ELF-1 (cell line): ENCODE measurements at places on chromosomes 1 and 21.

DNA sequence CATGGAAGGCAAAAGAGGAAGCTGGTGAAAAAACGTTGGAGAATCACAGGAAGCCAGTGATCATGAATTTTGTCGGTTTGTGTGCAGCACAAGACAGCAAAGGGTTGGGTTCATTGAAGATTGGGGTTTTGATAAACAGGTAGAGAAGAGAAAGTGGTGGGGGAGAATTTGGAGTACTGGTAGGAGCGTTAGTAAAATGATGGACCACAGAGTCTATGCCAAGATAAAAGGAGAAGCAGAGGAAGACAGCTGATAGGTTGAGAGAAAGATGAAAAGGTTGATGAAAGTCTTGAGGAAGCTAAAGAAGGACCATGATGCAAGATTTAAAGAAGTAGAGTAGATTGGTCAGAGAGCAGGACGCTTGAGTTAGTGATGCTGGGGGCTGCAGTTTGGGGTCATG is 156.8 kb upstream of the POU3F1 start:
- DNase-seq, result no peak

- DNase-seq, result no peak
Measured at GRCh38 chr21:36350282-36350910, 30.4 kb downstream of the MORC3 start.

DNA sequence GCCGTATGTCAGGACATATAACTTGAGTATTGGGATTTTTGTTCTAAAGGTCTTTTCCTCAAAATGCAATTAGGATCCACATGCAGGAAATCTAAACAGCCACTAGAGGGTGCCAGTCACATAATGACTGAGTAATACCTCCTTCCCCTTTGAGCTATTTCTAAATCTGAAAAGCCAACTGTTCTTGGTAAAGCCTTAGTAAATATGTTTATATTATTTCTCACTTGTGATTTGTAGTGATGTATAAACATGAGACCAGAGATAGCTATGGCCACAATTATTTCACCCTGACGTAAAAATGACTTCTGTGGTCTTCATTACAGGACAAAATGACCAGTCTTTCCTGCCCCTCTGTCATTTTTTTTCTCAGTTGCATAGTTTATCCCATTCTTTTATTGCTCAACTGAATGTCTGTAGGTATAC is 41.0 kb upstream of the DR1 start:
- DNase-seq, result peak; percentile 23

GRCh38 chr1:28886731-28887418 is 27.5 kb upstream of the EPB41 start:
- DNase-seq, result peak; percentile 93

- no peak for DNase-seq
Measured at GRCh38 chr1:101388904-101389546, 152.2 kb downstream of the S1PR1 start.

- no peak for DNase-seq
Measured at GRCh38 chr1:154006136-154006535, 15.6 kb downstream of the RPS27 start.

- DNase-seq, result no peak
Measured at GRCh38 chr1:41285818-41286217, 43.7 kb upstream of the SCMH1 start.

GRCh38 chr1:52668711-52669110 is 29.4 kb downstream of the COA7 start:
- no peak for DNase-seq

DNA sequence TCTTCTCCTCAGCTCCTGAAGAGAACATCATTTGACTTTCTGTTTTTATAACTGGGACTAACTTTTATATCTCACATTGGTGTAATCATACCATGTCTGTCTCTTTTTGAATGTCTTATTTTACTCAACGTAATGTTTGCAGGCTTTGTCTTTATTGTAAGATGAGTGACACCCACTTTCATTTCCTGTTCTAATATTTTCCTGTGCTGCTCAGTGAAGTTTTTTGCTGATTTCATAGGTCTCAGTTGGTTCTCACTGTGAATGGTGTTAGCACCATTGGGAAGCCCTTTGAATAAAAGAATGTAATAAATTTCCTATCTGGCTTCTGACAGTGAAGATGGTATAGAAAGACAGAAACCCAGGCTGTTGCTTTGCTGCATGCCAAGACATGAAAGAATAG is 84.0 kb downstream of the RAVER2 start:
- DNase-seq, result no peak

DNA sequence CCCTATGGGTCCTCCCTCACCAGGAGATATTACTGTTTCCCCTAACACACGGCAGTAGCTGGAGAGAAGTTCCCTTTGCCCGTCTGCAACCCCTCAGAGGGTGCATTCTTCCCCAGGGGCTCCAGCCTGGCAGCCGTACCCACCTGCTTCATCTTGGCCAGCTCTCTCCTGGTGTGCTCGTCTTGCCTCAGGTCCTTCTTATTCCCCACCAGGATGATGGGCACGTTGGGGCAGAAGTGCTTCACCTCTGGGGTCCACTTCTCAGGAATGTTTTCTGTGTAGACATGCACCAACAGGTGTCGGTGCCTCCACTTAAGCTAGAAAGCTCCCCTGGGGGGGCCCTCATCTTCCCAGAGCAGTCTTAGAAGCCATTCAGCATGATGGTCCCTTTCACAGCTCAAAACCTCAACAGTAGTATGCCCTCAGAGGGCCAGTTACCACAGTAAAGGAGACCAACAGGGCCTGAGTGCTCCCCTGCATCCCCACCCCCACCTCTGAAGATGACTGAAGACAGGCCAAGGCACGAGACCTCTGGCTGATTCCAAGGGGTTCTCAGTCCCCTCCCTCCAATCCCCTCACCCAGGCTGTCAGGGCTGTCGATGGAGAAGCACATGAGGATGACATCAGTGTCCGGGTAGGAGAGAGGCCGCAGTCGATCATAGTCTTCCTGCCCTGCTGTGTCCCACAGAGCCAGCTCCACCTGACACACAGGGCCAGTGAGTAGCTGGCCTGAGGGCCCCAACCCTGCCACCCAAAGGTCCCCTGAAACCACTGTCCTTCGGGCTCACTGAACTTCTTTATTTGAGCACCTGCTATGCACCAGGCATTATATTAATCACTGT is 4.3 kb downstream of the RHOC start:
- no peak for DNase-seq

DNA sequence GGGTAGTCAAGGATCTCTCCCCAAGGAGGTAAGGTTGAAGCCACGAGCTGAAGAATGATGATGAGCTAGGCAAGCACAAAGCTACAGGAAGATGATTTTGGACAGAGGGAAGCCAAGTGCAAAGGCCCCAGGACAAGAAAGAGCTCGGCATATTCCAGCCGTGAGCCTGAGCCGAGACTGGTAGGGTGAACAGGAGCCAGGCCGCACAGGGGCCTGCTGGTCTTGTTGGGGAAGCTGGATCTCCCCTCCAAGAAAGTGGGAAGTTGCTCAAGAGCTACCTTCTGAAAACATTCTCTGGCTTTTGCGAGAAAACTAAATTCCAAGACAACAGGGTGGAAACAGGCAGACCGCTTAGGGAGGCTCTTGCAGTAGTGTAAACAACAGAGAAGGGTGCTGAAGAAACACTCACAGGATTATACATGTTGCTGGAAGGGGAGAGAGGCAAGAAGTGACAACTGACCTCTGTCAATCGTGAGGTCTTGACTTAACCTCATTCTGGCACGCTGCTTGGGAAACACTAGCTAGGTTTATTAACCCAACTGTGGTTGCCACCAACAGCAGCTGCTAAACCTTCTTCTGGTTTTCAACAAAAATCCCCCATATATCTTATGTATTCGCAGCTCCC is 625.2 kb downstream of the SMYD3 start:
- DNase-seq, result no peak

- DNase-seq, result no peak
Measured at GRCh38 chr1:151990856-151991198, 2.8 kb downstream of the S100A10 start.

- DNase-seq, result peak; percentile 78
Measured at GRCh38 chr1:45929257-45929687, 125.9 kb downstream of the MAST2 start.

DNA sequence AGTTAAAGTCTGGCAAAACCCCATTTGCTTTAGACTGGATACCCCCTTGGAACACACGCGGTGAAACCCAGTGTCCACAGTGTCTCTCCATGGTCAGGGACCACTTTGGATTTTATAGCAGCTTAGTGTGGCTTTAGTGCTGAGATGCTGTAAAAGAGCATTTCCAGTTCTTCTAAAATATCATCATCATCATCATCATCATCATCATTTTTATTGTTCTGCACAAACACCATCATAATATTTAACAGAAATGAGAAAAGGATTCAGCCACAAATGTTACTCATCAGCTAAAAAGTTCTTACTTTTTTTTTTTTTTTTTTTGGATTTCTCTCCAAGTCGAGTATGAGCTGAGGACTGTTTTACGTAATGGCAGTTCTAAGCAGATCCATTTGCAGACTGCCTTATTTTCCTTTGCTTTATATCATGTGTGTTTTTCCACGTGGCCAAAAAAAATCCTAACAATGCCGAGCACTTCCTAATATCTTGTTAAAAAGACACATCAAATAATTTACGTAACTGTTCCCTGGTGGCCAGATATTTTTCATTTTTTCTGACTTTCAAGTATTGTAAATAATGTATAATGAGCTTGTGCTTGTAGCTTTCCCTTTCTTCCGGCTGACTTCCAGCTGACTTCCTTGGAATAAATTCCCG is 62.8 kb downstream of the EVA1C start:
- DNase-seq, result no peak

DNA sequence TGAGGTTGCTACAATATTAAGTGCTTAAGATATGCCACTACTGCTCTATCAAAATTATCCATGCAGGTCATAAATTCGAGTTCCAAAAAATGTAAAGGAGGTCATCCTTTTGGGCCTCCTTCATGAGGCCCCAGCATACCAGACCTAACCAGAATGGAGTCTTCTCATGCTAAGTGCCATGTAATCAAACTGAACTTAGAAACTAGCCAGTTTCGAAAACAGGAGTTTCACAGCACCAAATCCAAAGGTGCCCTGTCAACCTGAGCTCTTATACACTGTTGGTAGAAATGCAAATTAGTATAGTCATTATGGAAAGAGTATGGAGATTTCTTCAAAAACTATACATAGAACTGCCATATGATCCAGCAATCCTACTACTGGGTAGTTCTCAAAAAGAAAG is 320.5 kb downstream of the ST6GALNAC3 start:
- no peak for DNase-seq

DNA sequence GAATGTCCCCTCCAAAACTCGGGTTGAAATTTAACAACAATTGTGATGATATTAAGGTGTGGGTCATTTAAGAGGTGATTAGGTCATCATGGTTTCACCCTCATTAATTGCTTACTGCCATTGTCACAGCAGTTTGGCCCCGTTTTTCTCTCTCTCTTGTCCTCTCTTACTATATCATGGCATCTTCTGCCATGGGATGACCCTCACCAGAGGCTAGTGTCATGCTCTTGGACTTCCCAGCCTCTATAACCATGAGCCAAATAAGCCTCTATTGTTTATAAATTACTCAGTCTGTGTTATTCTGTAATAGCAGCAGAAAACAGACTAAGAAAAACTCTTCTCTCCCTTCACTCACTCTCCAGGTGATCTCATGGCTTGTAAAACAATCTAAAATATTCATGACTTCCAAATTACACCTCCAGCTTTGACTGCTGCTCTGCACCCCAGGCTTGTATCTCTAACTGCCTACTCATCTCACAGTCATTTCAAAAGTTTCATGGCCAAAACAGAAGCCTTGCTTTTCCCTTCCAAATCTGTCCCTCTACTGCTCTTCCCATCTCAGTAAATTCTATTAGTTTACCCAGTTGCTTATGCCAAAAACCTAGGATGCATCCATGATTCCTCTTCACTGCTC is 9.4 kb upstream of the FAM76A start:
- DNase-seq, result no peak

GRCh38 chr1:110086961-110087360 is 16.5 kb upstream of the ALX3 start:
- DNase-seq, result no peak

DNA sequence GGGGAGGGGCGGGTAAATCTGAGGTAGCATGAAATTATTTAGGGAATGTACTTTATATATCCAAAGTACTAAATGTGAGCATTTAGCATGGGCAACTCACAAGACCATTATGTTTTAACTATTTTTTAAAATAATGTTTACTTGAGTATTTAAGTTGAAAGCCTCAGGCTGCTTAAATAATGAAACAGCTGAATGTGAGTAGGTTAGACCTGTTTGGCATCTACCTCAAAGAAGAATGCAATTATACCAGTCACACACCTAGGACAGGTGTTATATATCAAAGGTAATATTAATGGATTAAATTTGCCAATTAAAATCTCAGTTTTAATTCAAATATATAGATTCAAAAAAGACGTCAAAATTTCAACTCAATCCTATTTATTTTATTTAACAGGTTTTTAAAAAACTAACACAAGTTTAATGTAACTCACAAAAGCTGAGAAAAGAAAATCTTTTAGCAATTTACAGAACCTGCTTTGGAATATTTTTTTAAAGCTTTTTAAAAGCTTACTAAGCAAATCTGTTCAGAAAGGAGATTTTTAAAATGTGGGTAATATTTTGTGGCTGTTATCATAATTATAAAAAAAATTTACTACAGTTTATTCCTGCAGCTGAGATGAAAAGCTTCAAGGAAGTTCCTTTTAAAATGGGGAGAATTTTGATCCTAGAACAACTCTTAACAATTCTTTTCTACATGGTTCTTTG is 104.6 kb upstream of the LBR start:
- DNase-seq, result no peak

GRCh38 chr1:169570172-169570574 is 16.1 kb downstream of the F5 start:
- no peak for DNase-seq

- DNase-seq, result no peak
Measured at GRCh38 chr1:88867743-88868521, 23.4 kb downstream of the GTF2B start.

DNA sequence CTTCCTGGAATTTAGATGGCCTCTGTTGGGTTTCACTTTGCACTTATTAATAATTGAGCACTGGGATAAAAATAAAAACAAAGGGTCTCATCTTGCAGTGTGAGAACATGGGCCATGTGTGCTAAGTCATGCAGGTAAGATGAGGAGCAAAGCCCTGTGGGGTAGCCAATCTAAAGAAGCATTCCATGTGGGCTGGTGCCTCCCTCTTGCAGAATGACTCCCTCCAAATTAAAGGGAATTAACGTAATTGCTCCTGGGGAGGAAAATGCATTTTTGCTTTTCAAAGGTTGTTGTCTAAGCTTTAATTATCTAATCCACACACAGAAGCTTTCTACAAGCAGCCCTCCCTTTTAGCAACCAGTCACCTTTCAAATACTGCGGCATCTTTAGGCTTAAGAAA is 69.8 kb downstream of the CDC14A start:
- DNase-seq, result peak; percentile 26

- peak; percentile 96 for DNase-seq
Measured at GRCh38 chr1:203290261-203291089, 14.8 kb upstream of the BTG2 start.
